ENCODE measurements at places on chromosomes 1 and 21. TPM values are rescaled to one million over a fixed set of nuclear protein-coding genes. Genes with fewer than 3 reads are reported as not detected.

Gene LGR6
- 3.9 TPM for total RNA-seq

Gene THEM5
- total RNA-seq = not detected

Gene OR2L8
- total RNA-seq = not detected

Gene TMEM82
- not detected for total RNA-seq

Gene TRIM17
- 0.32 TPM for total RNA-seq

Gene FCRL1
- not detected for total RNA-seq

Gene EPB41
- 24.0 TPM for total RNA-seq

Gene FCRL6
- total RNA-seq = 0.32 TPM

Gene DDAH1
- 3.5 TPM for total RNA-seq

Gene FRRS1
- 2.7 TPM for total RNA-seq

Gene CAMK2N1
- 10.0 TPM for total RNA-seq

Gene IL20
- total RNA-seq = not detected

Gene ZSWIM5
- 0.81 TPM for total RNA-seq

Gene HMGCS2
- 210 TPM for total RNA-seq

Gene ANP32E
- total RNA-seq = 24.9 TPM

Gene RPL11
- total RNA-seq = 570 TPM

Gene MIXL1
- total RNA-seq = not detected

Gene AADACL3
- not detected for total RNA-seq

Gene PRRX1
- 35.8 TPM for total RNA-seq

Gene CELA2B
- total RNA-seq = not detected

Gene NBPF6
- not detected for total RNA-seq

Gene PDE9A
- 3.3 TPM for total RNA-seq

Gene KRTAP15-1
- total RNA-seq = not detected

Gene ITLN2
- not detected for total RNA-seq

Gene VSIG8
- total RNA-seq = not detected

Gene PLEKHN1
- total RNA-seq = not detected

Gene TEX38
- not detected for total RNA-seq

Gene RNF186
- total RNA-seq = not detected

Gene KCNK1
- total RNA-seq = 23.9 TPM

Gene HIVEP3
- total RNA-seq = 6.4 TPM
